ENCODE measurements at places on chromosomes 2 and 18.
A peak's percentile ranks its signal among the peaks of the same experiment; 100 is the strongest.

GRCh38 chr2:210195101-210195852 is 24.1 kb upstream of the KANSL1L start:
- DNase-seq = peak; percentile 67

- DNase-seq = no peak
Observed at GRCh38 chr2:236803621-236804020, 234.0 kb downstream of the ACKR3 start.

GRCh38 chr2:238714038-238714528 is 133.8 kb upstream of the TWIST2 start:
- no peak for DNase-seq

- DNase-seq = no peak
Observed at GRCh38 chr2:112251271-112251670, 3.6 kb downstream of the ZC3H8 start.

DNA sequence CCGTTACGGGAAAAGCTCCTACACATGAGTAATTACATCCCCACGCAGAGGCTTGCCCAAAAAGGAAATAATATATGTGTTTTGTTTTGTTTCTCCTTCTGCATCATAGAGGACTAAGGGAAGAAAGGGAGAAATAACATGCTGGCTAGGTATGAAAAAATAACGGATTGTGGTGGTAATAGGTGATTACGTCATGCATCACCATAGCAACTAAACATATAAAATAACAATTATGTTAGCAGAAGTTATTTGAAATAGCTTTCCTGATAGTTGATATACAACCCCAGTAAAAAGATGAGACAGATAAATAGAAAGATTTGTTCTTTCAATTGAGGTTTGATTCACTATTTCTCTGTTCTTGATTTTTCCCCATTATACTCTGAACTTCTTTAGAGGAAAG is 518.0 kb downstream of the ZNF516 start:
- DNase-seq = no peak

- DNase-seq = no peak
Observed at GRCh38 chr2:159925975-159926374, 128.0 kb upstream of the CD302 start.

- DNase-seq = no peak
Observed at GRCh38 chr2:69023236-69023635, 10.3 kb downstream of the ANTXR1 start.

DNA sequence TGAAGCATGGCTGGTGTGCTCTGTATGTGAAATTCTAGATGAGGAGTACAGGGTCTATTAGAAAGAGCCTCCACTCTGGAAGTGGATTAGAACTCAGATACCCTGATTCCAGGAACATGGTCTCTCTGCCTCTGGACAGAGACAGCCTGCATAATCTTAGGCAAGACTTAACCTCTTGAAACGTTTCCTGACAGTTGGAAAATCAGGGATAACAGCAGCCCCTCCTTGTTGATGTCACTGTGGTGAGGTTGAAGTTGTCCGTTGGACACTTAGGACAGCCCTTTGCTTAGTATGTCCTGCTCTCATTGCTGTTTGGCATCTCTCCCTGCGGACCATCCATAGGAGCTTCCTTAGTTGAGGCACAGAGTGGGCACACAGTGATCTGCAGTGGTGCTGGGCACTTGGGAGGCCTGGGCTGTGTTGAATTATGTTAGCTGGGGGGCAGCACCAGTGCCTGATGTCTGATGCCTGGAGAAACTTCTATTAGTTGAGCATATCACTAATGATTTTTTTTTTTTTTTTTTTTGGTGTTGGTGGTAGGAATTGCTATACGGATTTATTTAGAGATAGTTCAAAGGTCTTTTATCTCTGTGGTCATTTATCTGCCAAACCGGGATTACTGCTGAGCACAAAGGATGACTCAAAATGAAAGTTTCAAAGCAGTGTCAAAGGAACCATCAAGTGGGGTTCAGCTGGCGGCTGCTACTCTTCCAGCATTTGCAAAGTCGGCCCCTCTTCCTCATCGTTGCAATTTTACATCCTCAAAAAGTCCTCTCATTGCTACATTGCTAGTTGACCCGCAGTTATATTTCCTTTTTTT is 28.8 kb downstream of the SETBP1 start:
- DNase-seq = no peak

DNA sequence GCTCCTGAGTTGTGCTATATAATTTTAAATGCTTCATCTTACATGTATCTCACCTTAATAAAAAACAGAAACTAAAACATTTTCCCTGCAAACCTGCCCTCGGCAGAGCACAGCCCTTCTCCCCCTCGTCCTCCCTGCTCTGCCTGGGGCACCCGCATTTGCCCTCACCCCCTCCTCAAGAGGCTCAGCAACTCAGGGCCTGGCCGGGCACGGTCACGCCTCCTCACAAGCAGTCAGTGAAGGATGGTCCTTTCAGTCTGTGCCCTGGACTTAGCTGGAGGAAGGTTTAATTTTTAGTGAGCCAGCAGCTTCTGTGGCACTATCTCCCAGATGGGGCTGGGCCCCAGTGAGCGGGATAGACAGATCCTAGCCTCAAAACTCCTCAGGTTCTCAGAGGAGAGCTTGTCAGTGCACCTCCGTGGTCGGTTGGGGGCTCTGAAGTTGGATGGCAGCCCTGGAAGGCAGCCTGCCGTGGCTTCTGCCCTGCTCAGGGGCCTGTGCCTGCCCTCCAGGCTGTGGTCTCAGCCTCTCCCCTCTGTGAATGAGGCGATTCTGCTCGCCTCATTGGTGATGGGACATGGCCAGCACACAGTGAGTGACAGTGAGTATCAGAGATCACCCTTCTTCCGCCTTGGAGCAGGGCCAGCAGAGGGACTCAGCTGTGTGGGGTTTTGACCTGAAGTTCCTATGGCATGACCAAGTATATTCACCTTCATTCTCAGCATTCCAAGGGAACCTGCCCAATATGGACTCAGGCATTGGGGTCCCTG is 56.3 kb upstream of the AFF3 start:
- no peak for DNase-seq

GRCh38 chr2:40556293-40556692 is 104.4 kb upstream of the SLC8A1 start:
- DNase-seq = no peak

GRCh38 chr2:46914578-46915230 is 902 bp downstream of the MCFD2 start:
- DNase-seq = peak; percentile 38

- no peak for DNase-seq
Observed at GRCh38 chr2:86825036-86825692, 34.5 kb upstream of the CD8A start.

GRCh38 chr2:118046634-118047210 is 32.9 kb upstream of the CCDC93 start:
- DNase-seq = peak; percentile 41

GRCh38 chr2:8142461-8142860 is 539.4 kb upstream of the ID2 start:
- no peak for DNase-seq

DNA sequence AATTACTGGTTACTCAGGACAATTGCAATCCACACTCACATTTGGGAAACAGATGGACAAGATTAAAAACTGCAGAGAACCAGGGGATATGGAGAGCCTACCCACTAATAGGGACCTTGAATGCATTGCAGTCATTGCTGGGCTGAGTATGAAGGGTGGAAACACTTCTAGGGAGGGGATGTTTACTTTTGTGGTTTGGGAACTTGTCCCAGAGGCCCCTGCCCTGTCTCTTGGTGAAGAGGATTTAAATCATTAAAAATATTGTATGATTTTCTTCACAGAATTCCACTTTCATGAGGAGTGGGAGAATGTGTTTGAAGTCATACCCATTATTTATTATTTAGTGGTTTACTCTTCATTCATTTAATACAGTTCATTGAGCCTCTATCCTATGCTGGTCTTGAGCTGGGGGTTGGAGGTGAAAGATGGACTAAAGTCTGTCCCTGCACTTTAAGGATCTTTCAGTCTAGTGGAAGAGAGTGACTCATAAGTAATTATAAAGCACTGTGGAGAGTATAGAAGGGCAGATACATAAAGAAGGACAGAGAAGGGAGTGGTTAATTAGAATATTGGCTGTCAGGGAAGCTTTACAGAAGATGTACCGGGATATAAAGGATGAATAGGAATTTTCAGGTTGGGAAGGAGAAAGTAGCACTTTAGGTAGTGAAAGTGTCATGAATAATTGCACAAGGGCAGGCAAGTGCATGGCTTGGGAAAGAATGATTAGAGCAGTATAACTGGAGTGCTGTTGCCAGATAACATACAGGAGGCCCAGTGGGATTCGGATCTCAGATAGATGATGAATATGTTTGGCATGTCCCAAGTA is 313.4 kb downstream of the LPIN1 start:
- DNase-seq = no peak

GRCh38 chr18:72013427-72013850 is 530.7 kb downstream of the CBLN2 start:
- no peak for DNase-seq

DNA sequence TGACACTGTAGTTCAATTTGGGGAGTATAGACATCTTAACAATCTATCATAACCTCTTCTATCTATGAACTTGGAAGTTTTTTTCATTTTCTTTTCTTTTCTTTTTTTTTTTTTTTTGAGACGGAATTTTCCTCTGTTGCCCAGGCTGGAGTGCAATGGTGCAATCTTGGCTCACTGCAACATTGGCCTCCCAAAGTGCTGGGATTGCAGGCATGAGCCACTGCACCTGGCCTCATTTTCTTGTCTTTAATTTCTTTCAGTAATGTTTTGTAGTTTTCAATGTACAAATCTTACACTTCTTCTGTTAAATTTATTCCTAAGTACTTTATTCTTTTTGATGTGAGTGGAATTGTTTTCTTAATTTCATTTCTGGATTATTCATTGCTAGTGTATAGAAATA is 14.6 kb downstream of the ASAP2 start:
- peak; percentile 65 for DNase-seq

DNA sequence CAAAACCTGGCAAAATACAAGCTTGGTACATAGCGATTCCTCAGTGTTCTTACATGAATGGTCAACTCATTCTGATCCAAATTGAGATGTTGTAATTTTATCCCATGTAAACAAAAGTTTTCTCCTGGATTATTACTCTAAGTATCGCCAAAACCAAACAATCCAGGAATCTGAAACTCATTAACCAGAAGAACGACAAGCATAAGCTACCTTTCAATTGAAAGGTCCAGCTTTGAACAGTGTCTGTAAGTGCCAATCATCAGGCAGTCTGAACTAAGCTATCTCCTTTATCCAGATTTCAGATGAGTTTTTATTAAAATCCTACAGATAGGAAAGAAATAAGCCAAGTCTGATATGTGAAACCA is 2.4 kb downstream of the MEX3C start:
- DNase-seq = no peak

DNA sequence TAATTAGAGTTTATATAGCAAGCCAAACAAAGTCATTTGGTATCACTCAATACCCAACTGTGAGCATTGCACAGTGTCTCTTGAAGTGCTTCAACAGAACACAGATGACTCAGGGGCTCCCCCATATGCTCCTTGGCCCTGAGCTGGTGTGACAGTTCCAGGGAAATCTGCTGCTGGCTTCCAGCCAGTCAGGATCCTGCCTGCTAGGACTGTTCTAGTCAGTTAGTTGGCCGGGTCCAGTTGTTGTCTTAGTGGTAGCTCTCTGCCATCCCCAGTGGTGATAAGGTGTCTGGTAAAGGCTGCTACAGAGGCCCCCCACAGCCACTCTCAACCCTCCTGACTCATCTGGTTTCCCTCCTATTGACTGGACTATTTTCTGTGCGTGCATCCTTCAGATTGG is 100.3 kb downstream of the IRS1 start:
- DNase-seq = peak; percentile 94

DNA sequence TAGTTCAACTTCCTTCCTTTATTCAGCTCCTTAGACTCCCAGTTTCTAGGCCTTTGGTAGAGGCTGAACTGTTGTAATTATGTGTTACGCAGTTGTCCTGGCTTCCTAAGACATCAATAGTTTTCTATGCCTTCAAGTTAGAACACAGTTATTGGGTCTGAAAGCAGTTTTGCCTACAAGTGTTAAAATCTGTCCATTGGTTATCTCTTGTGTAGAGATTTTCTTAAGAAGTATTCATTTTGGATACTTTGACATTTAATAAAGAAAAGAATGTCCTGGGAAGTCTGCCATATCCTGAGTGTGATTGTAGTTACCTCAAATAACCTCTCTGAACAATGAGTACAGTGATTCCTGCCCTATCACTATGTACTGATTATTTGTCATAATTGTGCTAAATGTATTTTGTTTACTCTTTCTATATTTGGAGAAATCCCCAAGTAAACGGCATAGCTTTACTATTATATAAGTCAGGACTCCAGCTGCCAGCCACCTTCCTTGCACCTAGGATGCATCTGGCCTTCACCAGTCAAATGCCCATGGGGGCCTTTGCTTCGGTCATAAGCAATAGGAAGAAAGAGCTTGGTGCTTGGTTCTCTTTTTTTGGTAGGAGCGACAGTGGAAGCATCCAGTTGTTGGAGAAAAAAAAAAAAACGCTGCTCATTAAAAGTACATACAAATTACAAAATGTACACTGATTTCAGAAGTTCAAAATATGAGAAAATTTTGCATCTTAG is 449.5 kb upstream of the PKDCC start:
- no peak for DNase-seq

DNA sequence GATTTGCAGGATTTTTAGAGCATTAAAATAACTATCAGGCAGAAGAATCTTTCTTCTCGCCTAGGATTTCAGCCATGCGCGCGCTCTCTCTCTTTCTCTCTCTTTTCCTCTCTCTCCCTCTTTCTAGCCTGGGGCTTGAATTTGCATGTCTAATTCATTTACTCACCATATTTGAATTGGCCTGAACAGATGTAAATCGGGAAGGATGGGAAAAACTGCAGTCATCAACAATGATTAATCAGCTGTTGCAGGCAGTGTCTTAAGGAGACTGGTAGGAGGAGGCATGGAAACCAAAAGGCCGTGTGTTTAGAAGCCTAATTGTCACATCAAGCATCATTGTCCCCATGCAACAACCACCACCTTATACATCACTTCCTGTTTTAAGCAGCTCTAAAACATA is 137.0 kb downstream of the MEIS1 start:
- no peak for DNase-seq

GRCh38 chr2:163351966-163352365 is 383.8 kb downstream of the FIGN start:
- DNase-seq = no peak

DNA sequence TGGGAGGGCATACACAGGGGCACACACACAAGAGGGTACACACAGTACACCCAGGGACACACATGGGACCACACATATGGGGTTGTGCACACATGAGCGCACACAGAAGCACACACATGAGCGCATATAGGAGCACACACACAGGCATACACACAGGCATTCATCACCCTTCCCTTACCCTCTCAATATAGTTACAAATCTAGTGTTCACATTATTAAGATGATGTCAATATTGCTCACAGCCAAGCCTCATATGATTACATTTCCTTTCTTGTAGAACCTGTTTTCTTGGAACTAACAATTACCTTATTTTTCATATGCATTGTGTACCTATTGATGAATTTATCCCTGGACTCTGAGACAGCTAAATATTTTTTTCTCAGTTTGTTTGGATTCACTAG is 156.7 kb downstream of the FHOD3 start:
- no peak for DNase-seq

Measured in G401 (cell line).